ENCODE measurements at places on chromosomes 11 and 22.

DNA sequence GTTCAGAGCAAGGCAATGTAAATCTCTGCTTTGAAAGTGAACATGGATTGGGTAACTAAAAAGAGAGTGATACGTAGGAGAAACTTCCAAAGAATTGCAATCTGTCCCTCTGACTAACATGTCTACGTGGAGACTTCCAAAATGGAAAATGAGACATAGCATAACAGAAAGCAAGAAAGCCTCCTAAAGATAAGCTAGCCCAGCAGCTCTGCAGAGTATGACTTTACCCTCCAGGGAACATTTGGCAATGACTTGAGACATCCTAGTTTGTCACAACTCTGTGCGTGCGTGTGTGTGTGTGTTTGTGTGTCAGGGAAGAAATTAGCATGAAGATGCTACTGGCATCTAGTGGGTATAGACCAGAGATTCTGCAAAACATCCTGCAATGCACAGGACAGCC is 817.4 kb downstream of the NTM start:
- no peak overlapping the region for H3K4me3 ChIP-seq
- no peak overlapping the region for H3K27ac ChIP-seq
- no peaks in the 10 kb centered on the region for H3K4me1 ChIP-seq
- no peaks in the 10 kb centered on the region for H3K27me3 ChIP-seq
- H3K36me3 ChIP-seq: no peaks in the 10 kb centered on the region

- H3K27ac ChIP-seq: no peak overlapping the region
- H3K4me3 ChIP-seq: no peak overlapping the region
- no peaks in the 10 kb centered on the region for H3K27me3 ChIP-seq
- no peak for DNase-seq
These were observed 105.4 kb downstream of the BCR start for GRCh38 chr22:23285734-23286133.

- no peaks in the 10 kb centered on the region for H3K27me3 ChIP-seq
- no peaks in the 10 kb centered on the region for H3K36me3 ChIP-seq
These were observed 12.6 kb downstream of the RRAS2 start for GRCh38 chr11:14346303-14346955.

GRCh38 chr11:2587976-2588748 is 111.6 kb downstream of the KCNQ1OT1 start:
- no peaks in the 10 kb centered on the region for H3K27me3 ChIP-seq
- H3K4me1 ChIP-seq: no peaks in the 10 kb centered on the region
- H3K36me3 ChIP-seq: no peaks in the 10 kb centered on the region

GRCh38 chr11:20259506-20259905 is 99.2 kb upstream of the DBX1 start:
- H3K4me3 ChIP-seq: no peak overlapping the region
- H3K27me3 ChIP-seq: no peaks in the 10 kb centered on the region
- no peak overlapping the region for H3K27ac ChIP-seq
- H3K36me3 ChIP-seq: no peaks in the 10 kb centered on the region
- no peaks in the 10 kb centered on the region for H3K4me1 ChIP-seq

DNA sequence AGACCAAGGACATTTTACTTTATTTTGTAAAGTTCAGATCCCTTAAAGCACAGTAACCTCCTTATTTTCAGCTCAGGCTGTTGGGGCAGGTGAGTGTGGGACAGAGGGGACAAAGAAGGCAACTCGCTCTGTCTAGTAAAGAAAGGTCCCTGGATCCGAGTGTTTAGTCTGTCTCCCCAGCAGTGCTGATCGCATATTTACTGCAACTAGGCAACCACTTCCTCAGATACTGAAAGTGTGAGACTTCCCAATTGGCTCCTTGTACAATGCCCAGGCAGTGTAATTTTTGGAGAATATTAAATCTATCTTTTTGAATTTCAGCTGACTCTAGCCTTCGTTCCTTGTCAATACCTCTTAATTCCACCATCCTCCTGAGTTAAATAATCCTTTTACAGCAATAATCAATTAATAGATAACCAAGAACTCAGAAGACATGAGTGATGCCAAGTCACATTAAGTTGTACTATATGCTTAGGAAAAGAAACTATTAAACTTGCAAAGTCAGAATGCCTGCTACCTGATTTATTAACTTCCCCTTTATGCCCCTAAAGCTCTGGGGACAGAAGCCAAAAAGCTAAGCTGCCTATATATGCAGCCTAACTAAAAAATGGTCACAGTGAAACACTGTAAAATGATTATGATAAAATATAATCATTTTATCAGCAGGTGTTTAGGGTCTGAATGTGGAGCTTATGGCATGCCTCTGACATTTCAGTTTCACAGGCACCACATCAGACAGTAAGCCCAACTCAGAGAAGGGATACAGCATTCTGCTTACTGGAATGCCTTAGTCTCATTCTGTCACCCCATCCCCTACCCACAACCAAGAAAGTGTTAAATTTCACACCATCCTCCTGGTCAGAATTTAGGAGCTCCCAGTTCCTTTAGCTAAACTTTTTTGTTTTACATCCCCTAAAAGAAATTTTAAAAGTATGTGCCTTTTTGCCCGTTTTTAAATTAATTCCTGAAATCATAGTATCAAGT is 138.7 kb downstream of the TRIM44 start:
- H3K36me3 ChIP-seq: no peaks in the 10 kb centered on the region
- no peak overlapping the region for H3K27ac ChIP-seq
- no peaks in the 10 kb centered on the region for H3K27me3 ChIP-seq
- H3K4me1 ChIP-seq: no peaks in the 10 kb centered on the region
- no peak for DNase-seq

DNA sequence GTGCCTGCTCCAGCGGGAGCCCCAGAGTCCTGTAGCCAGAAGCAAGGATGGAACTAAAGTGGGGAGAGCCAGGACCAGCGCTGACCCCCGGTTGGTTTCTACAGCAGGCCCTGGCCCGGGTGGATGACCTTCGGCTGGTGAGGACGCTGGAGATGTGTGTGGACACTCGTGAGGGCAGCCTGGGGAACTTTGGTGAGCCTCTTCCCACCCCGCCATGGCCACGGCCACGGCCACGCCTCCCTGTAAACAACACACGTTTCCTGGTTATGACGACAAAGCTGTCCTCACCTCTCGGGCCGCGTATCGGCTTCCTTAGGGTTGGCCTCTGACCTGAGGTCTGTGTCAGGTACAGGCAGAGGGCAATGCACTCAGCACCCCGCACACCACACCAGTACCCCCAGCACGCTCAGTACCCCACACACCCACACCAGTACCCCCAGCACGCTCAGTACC is 4.1 kb downstream of the LRRC56 start:
- H3K36me3 ChIP-seq: no peaks in the 10 kb centered on the region
- H3K27ac ChIP-seq: no peak overlapping the region
- H3K4me3 ChIP-seq: no peak overlapping the region
- no peak for DNase-seq

DNA sequence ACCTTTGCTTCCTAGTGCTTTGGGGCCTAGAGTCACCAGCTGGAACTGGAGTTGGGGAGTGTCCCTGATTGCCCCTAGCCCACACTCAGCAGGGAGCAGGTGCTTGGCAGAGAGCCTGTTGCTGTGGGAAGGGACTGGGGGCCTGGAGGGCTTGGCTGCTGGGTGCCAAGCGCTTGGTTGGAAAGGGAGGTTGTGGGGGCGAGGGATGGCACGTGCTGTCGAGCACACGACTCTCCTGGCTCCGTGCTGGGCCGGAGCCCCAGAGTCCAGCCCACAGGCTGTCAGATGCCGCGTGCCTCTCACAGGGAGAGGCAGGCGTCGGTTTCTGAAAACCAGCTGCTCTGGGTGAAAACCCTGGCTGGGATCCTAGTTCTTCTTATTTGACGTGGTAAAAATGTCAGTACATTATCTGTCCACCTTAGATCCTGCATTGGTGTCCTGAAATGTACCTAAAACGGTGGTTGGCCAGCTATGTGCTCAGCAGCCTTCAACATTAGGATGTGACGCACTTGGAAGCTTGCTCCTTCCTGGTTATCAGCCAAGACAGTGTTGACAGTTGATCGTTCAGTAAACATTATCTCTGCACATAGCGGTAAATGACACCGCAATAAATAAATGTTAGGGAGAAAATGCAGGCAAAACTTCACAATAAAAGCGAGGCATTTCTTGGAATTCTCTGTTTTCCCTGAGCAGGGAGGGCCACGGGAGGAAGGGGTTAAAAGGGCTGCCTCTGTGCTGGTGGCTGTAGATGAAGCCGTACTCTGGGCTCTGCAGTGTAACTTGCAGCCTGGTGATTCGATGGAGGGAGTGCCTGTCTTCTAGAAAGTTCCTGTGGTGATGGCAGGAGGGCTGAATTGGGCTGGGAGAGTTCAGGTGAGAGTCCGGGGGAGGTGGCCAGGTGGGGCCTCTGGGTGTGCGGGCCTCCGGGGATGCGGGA is 29.2 kb downstream of the GRAMD4 start:
- DNase-seq: no peak
- H3K27me3 ChIP-seq: no peaks in the 10 kb centered on the region
- peak overlapping the region; percentile 5 for H3K4me3 ChIP-seq
- H3K36me3 ChIP-seq: no peaks in the 10 kb centered on the region

GRCh38 chr11:65223011-65223410 is 38.8 kb upstream of the POLA2 start:
- H3K36me3 ChIP-seq: no peaks in the 10 kb centered on the region
- no peaks in the 10 kb centered on the region for H3K27me3 ChIP-seq
- peaks cover 8% of the 10 kb centered on the region for H3K4me1 ChIP-seq
- H3K27ac ChIP-seq: no peak overlapping the region
- DNase-seq: no peak

DNA sequence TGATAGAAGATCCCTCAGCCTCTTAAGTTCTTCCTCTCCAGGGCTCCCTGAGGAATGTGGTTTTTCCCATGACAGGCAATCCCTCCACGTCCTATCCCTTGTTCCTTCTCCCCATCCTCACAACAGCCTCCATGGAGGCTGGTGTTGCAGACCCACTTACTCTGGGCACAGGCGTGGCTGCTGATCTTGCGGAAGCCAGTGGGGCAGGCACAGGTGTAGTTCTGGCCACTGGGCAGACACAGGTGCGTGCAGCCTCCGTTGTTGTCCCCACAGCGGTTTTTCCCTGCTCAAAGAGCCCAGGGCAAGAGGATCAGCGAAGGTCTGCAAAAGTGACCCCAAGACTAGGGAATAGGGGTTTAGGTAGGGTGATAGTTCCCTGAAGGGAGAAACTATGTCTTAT is 29.1 kb downstream of the LRP4 start:
- no peaks in the 10 kb centered on the region for H3K27me3 ChIP-seq
- H3K4me3 ChIP-seq: no peak overlapping the region
- no peaks in the 10 kb centered on the region for H3K4me1 ChIP-seq
- no peak for DNase-seq
- H3K36me3 ChIP-seq: no peaks in the 10 kb centered on the region
- H3K27ac ChIP-seq: no peak overlapping the region

DNA sequence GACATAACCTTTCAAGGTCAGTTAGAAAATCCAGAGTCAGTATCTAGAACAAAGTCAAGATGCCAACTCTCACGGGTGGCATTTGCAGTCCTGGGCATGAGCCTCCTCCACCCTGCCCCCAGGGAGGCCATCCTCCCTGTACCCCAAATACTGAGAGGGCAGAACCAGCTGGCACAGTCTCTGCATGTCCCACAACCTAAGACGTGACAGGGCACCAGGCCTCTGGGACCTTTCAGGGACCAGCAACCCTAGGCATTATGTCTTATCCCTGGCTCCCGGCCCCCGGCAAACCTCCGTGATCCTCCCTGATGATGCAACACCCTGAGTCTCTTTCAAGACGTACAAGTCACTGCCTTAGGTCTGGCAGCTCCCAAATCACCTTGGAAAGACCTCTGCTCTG is 2.0 kb downstream of the MB start:
- no peak for DNase-seq
- H3K4me3 ChIP-seq: no peak overlapping the region
- no peaks in the 10 kb centered on the region for H3K36me3 ChIP-seq
- no peaks in the 10 kb centered on the region for H3K4me1 ChIP-seq
- no peaks in the 10 kb centered on the region for H3K27me3 ChIP-seq
- no peak overlapping the region for H3K27ac ChIP-seq

DNA sequence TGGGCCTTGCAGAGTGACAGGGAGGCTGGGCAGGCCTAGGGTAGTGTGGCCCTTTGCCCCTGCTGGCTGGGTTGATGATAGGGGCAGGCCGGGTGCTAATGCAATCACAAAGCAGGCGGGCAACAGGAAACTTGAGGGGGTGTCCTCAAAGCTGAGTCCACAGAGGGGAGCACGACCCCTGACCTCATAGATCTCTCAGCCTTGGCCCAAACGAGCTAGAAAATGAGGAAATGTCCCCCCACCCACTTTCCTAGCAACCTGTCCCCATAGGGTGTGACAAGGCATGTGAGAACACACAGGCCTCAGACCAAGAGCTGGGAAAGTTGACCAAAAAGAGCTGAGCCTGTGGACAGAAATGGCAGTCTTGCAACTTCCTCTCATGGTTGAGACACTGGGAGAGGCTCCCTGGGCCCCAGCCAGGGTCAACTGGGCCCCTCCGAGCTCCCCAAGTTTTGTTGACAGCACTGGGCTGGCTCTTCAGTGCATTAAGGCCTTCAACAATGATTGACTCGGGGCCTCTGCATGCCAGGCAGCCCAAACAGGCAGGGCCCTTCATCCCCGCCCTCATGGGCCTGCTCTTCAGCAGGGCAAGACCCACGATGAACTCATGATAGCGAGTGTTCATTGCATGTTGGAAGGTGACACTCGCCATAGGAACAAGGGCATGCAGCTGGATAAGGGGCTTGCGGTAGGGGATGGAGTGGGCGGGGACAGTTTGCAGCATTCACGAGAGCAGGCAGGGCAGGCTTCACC is 9.8 kb upstream of the SPI1 start:
- no peaks in the 10 kb centered on the region for H3K36me3 ChIP-seq
- H3K27ac ChIP-seq: peak overlapping the region; percentile 77
- no peak for DNase-seq
- H3K4me1 ChIP-seq: no peaks in the 10 kb centered on the region

- DNase-seq: peak; percentile 85
- peak overlapping the region; percentile 59 for H3K4me3 ChIP-seq
- no peaks in the 10 kb centered on the region for H3K27me3 ChIP-seq
- H3K36me3 ChIP-seq: no peaks in the 10 kb centered on the region
- H3K4me1 ChIP-seq: peaks cover 17% of the 10 kb centered on the region
- peak overlapping the region; percentile 98 for H3K27ac ChIP-seq
These were observed 638 bp upstream of the PITPNM1 start for GRCh38 chr11:67505605-67506396.

All from breast epithelium (tissue), 4 donors.